GM04503 (cell line): ENCODE measurements at places on chromosomes 6 and 20.

GRCh38 chr6:5023923-5024322, 20.1 kb upstream of the RPP40 start:
- DNase-seq: no peak

GRCh38 chr20:50980071-50980681, 21.6 kb downstream of the MOCS3 start:
- peak; percentile 99 for DNase-seq

- no peak for DNase-seq
Observed at GRCh38 chr6:152636609-152637295, 410 bp downstream of the SYNE1 start.

DNA sequence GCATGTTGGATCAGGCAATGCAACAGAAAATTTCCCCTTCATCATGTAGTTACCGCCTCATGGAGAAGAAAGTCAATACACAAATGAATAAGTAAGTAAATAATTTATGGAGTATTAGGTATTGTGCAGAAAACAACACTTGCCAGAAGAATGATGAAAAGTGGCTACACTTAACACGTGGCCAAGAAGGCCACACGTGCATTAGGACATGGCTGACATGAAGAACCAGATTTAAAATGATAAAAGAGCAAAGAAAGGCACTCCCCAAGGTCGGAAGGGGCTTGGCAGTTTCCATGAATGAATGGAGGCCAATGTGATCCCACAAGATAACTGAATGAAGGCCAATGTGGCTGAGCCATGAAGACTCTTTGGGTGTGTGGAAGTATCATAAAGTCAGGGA, 447.2 kb downstream of the DOK5 start:
- no peak for DNase-seq

- no peak for DNase-seq
Observed at GRCh38 chr6:71444222-71444621, 155.6 kb downstream of the OGFRL1 start.

- DNase-seq: no peak
Observed at GRCh38 chr6:44701637-44702101, 314.2 kb downstream of the CDC5L start.

- no peak for DNase-seq
Observed at GRCh38 chr6:29666826-29667130, 9.9 kb downstream of the MOG start.

DNA sequence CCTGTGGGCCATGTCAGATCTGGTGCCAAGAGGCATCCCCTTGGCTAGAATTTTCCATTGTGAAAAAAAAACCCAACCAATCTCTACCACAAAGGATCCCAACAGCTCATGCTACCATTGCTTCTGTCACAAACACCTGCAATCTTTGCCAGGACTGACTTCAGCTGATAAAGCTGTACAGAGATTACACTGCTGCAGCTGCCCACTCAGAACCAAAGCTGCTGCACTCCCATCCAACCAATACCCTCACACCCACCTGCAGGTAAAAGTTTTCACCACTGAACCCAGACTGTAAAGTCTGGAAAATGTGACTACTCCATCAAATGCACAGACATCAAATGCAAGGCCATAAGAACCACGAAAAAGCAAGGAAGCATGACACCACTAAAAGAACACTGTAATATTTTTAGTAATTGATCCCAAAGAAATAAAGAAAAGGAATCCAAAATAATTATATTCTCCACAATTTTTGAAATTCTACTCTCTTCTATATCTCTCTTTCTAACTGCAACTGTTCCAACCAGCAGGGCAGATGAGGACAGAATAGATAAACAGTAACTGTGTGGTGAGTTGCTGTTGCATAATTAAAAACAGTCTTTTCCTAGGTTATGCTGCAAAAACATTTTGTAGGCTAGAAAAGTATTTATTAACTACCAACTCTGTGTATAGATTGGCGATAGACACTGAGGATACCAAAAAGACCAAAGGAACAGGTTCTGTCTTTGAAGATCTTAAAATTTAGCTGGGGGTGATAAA, 128.0 kb upstream of the MCHR2 start:
- DNase-seq: no peak

- DNase-seq: no peak
Observed at GRCh38 chr20:24994470-24995368, 2.2 kb upstream of the APMAP start.

- DNase-seq: no peak
Observed at GRCh38 chr6:82364087-82365015, 734 bp downstream of the TPBG start.

- peak; percentile 1 for DNase-seq
Observed at GRCh38 chr6:98498866-98499265, 335.5 kb upstream of the POU3F2 start.

DNA sequence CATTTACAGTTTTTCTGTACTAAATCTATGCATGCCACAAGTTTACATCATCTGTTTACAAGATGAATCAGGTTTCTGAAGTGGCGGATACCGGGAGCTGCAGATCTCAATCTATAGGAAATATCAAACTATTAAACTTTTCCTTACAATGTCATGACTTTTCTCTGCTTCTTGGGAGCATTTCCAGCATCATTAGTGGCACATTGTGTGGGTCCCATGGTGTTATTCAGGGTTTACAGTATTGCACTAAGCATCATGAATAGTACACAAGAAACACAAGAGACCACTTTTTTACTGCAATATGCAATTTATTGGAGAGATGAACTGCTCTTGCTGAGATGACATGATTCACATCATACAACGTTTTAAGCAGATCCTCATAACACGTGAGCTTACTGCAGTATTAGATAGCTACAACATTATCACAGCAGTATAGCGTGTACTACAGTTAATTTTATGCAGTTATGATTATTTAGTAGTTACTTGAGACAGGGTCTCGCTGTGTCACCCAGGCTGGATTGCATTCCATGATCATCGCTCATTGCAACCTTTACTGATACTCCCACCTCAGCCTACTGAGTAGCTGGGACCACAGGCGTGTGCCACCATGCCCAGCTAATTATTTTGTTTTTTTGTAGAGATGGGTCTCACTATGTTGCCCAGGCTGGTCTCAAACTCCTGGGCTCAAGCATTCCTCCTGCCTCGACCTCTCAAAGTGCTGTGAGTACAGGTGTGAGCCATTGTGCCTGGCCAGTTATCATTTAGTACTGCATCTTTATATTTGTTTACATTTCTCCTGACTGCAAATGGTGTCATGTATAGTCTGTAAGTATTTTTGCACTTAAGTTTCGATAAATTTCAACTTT, 18.4 kb downstream of the BLTP3A start:
- DNase-seq: no peak

GRCh38 chr6:68727699-68728098, 92.6 kb downstream of the ADGRB3 start:
- no peak for DNase-seq

GRCh38 chr20:8829256-8829655, 239.6 kb upstream of the PLCB4 start:
- no peak for DNase-seq

- no peak for DNase-seq
Observed at GRCh38 chr6:46719099-46719498, 16.1 kb downstream of the PLA2G7 start.

- no peak for DNase-seq
Observed at GRCh38 chr6:111183702-111184517, 96.6 kb downstream of the SLC16A10 start.

DNA sequence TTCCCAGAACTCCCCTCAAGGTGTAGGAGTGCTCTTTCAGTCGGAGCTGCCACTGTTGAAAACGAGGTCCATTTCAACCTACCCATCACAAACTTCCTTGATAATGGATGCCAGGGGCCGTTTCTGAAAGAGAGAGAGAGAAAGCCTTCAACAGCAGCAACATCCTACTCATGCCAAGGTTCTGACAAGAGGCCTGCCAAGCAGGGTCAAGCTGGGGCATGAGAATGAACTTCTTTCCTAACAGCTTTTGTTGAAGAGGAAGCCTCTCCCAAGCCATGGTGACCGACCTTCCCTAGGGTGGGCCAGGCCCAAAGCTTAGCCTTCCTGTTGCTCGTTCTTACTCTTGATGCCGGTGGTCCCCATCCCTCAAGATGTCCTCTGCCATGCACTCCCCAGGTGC, 12.4 kb downstream of the ELMO2 start:
- no peak for DNase-seq

GRCh38 chr6:52053038-52053695, 34.2 kb downstream of the PKHD1 start:
- no peak for DNase-seq

GRCh38 chr6:35181933-35182612, 31.7 kb upstream of the SCUBE3 start:
- DNase-seq: no peak

DNA sequence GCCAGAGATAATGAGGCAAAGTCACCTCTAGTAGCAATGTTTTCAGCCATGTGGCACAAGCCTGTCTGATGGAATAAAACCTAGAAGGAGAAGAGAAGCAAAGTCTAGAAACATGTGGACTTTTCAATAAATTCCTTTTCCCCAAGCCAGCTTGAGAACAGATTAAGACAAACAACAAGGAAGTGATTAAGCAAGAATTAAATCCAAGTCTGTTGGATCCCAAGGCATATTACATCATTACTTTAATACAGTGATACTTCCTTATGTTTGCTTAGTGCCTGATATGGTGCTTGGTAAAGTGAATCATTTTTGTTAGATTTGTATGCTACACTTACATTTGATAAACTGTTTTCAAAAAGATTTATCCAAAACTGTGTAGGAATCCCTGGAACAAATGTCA, 260.3 kb upstream of the FAM83B start:
- no peak for DNase-seq

DNA sequence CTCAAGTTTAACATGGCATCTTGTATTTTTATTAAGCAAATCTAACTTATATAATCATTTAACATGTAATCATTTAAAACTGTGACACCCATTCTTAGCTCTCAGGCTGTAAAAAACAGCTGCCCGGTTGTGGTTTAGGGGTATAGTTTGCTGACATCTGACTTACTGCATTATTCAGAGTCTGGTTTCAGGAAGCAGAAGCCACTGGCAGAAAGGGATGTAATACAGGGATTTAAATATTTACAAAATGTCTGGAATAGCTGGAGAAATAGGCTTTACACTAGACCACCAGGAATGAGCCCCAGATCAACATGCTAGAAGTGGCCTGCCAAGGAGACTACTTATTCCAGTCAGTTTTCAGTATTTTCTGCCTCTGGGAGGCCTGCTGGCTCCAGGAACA, 421.1 kb downstream of the CD109 start:
- DNase-seq: no peak

DNA sequence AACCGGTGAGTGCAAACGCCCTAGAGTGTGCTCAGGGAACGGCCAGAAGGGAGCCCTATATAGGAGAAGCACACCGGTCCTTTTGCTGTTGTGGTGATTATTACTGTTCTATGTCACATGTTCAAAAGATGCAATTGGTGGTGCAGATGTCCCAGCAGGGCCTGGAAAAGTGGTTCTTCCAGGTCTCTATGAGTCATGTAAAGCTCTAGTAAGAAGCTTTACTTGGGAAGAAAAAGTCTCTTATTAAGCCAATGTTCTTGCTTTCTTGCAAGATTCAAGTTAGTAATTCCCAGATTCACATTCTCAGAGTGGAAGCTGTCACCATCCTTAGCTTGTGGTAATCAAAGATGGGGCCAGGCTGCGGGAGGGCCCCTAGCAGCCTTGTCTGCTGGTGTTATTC, 23.3 kb downstream of the EDN3 start:
- no peak for DNase-seq

- DNase-seq: no peak
Observed at GRCh38 chr6:47674673-47675072, 23.7 kb upstream of the ADGRF4 start.

DNA sequence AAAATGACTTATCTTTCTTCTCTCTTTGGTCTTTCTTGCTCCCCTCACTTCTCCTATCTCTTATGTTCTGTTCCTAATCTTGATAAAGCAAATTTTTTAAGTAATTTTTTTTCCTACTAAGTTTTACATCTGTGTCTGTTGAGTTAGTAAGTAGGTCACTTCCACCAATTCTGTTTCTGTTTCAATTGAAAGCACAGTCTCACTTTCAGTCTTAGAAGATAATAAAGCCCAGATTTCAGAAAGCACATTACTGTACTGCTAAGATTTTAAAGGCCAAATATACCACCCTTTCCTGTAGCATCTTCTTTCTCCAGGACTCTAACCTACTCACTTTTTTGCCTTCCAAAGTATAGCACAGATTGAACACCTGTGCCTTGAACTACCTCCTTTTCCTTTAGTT, 866.1 kb upstream of the ADGRB3 start:
- no peak for DNase-seq

- DNase-seq: no peak
Observed at GRCh38 chr20:62980380-62980960, 26.3 kb downstream of the BHLHE23 start.

DNA sequence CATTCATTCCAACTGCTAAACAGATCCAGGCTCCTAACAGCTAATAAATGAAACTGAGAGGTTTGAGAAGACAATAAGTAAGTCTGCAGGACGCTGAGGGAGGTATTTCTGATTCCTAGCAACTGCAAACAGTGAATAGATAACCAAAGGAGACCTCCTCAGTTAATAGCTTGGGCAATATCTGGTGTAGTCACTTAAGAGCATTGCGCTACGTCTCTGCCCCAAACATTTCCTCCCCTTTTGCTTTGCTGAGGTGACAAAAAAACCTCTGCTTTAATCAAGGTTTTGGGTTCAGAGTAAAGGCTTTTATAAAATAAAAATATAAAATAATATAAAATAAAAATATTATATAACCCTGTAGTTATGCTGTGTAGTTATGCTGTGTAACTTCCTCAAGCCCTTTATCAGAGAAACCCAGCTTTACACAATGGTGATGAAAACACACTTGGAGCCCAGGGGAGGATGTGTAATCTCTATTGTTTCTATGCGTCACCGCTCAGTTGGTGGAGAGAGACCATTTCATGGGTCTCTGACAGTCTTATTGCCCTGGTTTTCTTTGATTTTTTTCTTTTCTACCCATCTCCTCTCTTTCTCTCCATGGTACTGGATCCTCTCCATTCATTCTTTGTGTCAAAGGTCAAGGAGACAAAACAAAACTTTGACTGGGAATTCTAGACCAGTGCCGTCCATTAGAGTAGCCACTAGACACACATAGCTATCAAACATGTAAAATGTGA, 18.9 kb upstream of the CALHM5 start:
- DNase-seq: no peak

- peak; percentile 92 for DNase-seq
Observed at GRCh38 chr6:148440877-148441453, 98.3 kb downstream of the SASH1 start.

- no peak for DNase-seq
Observed at GRCh38 chr20:38152175-38152620, 12.9 kb downstream of the TGM2 start.

- DNase-seq: no peak
Observed at GRCh38 chr6:120908767-120909166, 425.5 kb downstream of the TBC1D32 start.

DNA sequence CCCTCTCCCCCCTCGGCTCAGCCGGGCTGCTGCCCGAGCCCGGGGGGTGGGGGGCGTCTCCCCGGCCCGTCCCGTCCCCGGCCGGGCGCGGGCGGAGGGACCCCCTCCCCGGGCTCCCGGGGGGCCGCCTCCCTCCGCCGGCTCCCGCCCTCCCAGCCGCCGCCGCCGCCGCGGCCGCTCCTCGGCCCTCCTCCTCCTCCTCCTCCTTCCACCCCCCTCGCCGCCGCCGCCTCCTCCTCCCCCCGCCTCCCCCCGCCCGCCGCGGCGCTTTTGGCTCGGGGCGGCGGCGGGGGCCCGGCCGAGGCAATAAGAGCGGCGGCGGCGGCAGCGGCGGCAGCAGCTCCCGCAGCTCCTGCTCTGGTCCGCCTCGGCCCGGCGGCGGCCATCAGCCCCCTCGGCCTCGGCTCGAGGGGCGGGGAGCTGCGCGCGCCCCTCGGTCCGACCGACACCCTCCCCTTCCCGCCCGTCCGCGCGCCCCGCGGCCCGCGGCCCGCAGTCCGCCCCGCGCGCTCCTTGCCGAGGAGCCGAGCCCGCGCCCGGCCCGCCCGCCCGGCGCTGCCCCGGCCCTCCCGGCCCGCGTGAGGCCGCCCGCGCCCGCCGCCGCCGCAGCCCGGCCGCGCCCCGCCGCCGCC, 38.7 kb downstream of the GNAS start:
- DNase-seq: no peak
